Left kidney (tissue), 8 donors: ENCODE measurements at places on chromosomes 4 and X. TPM values are rescaled to one million over a fixed set of nuclear protein-coding genes. Genes with fewer than 3 reads are reported as not detected.
A peak's percentile ranks its signal among the peaks of the same experiment; 100 is the strongest.

Gene PAGE1
- polyA plus RNA-seq = not detected

Gene SCOC
- polyA plus RNA-seq = 140 TPM

Gene MAGEA11
- not detected for polyA plus RNA-seq

Gene FRMPD3
- 0.50 TPM for polyA plus RNA-seq

Gene STOX2
- 14.2 TPM for polyA plus RNA-seq

Gene SMIM10
- polyA plus RNA-seq = 10.5 TPM

Gene CFAP47
- 0.91 TPM for polyA plus RNA-seq

Gene ERCC6L
- 6.9 TPM for polyA plus RNA-seq

Gene RAB41
- polyA plus RNA-seq = 1.6 TPM

Gene TCEAL2
- polyA plus RNA-seq = 27.1 TPM

DNA sequence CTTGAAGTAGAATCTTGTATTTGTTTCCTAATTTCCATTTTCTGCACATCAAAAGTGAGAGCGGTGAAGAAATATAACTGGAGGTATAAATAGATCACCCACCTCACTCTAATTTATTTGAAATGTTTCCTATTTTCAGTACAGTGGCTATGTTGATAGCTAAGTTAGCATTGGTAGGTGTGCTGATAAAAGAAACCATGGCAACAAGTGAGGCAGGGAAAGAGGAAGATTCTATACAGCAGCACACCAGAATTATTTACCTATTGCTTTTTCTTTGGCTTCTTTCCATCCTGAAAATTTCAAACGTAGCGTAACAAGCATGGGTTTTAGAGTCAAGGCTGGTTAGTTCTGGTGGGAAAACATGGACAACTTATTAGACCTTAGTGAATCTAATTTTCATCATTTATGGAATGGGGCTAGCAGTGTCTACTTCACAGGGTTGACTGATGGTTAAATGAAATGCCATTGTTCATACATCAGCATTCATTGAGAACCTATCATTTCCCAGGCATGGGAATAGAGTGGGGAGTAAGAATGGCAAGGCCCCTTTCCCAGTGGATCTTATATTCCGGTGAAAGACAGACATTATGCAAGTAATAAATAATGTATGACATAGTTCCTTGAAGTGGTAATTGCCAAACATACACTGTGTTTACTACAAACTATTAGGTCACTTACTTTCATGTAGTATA, 30.6 kb upstream of the CTSO start:
- DNase-seq = no peak

GRCh38 chrX:123965712-123966111, 4.2 kb downstream of the STAG2 start:
- no peak for DNase-seq

DNA sequence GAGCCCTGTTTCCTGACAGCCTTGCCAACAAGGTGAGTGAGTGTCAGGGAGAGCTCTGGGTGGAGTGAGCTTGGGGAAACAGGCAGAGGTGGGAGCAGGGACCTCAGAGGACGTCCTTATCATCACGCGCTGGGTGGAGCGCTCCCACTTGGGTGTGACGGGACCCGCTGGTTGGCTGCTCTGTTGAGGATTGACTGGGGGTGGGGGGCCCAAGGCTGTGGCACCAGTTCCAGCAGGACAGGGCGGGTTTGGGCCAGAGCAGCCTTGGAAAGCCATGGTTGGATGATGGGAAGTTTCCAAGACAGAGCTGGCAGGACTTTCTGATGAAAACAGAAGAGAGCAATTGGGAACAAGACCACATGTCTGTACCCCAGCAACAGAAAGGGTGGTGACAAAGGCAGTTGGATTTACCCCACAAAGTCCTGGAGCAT, 3.0 kb upstream of the PCGF3 start:
- no peak for DNase-seq

- DNase-seq = no peak
These were observed 32.0 kb upstream of the MAN2B2 start for GRCh38 chr4:6542951-6543350.

DNA sequence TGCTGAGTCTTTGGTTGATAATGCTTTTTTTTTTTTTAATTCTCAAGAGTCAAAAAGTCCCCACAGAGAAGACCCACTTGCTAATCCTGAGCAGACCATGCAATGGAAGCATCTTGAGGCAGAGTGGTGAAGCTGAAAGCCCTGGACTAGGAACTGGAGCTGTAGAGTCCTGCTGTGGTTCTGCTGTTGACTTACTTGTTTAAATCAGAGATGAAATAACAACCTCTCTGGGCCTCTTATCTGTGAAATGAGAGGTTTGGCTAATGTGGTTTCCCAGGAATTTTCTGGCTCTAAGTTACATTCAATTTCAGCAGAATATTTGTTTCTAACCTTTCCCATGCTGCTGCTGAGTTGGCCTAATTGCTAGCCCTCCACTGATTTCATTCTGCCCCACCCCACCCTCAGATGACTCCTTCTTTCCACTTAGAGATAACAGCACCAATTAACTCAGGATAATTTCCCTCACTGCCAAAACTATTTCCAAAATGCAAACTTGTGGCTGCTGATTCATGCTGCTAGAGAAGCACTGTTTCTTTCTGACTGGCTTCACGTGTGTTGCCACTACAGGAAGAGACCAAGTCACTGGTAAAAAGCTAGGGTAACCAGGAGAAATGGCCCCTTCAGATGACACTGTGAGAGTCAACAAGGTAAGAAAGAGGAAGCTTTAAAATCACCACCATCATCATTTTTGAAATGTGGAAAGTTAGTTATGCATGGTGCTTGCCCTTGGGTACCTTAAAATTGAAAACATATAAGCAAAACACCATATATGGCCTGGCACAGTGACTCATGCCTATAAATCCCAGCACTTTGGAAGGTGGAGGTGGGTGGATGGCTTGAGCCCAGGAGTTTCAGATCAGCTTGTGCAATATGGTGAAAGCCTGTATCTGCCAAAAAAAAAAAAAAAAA, 326.4 kb downstream of the DCHS2 start:
- DNase-seq = no peak

DNA sequence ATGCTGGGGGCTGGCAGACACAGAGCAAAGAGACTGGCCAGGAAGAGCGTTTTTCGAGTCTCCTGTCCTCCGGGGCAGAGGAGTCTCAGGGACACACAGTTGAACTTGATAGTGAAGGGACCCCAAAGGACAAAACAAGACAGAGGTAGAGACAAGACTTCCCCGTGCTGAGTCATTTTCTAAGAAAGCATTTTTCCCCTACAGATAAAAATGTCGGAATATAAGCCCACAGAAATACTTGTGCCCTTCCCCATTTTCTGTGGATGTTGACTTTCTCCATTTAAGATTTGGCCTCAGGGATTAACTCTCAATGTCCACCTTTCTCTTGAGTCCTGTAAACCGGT, 523 bp upstream of the BTK start:
- no peak for DNase-seq

GRCh38 chr4:37989398-37990260, 29.4 kb downstream of the PTTG2 start:
- no peak for DNase-seq

DNA sequence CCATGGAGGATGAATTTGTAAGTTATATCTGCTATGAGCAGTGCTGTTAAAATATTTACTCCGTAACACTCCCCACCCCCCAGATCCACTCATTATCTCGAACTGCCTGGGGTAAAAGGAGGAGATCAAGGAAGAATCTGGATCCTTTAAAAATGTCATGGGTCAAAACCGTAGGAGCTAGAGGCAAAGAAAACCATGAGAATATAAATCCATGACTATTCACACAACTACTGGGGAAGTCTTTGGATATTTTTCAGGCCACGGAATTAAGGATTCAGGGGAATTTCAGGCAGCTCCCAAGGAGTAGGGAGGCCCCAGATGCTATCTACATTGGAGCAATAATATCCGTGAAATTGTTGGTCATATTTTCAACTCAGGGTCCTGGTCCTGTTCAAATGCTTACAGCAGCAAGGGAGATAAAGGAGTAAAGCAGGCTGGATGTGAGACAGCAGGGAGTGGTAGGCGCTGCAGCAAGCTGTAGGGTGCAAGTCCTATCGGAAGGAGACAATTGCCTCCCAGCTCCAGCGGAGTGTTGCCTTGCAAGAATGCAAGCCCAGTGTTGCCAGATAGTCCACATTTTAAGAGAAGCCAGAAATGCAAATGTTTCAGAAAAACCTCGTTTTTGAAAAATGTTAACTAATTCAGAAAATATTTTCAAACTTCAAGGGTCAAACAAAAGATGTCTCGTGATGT, 116.2 kb upstream of the KIT start:
- DNase-seq = no peak

DNA sequence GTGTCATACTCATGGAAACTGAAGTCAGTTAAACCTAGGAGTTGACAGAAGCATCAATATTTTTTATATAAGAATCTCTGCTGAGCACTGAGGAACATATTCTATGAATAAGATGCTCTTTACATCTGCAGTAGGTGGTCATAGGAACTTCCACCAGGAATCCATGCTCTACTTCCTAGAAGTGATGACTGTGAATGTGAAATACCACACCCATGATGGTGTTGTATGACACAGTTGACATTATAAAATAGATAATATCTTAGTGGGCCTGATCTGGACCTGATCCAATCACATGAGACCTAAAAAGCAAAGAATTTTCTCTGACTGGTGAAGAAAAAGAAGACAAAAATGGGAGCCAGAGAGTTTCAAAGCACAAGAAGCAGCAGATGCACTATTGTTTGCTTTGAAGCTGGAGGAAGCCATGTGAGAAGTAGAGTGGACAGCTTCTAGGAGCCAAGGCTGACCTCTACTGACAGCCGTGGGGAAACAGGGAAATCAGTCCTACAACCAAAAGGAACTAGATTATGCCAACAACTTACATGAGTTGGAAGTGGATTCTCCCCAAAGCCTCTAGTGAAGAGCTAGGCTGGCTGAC, 68.6 kb upstream of the HS3ST1 start:
- DNase-seq = no peak

DNA sequence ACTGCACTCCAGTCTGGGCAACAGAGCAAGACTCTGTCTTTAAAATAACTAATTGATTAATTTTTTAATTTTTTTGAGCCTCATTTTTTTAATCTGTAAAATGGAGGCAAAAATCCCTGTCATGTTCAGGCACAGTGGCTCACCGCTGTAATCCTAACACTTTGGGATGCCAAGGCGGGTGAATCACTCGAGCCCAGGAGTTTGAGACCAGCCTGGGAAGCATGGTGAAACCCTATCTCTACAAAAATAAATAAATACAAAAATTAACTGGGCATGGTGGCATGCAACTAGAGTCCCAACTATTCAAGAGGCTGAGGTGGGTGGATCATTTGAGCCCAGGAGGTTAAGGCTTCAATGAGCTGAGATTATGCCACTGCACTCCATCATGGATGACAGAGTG, 15.4 kb downstream of the AMTN start:
- DNase-seq = no peak

DNA sequence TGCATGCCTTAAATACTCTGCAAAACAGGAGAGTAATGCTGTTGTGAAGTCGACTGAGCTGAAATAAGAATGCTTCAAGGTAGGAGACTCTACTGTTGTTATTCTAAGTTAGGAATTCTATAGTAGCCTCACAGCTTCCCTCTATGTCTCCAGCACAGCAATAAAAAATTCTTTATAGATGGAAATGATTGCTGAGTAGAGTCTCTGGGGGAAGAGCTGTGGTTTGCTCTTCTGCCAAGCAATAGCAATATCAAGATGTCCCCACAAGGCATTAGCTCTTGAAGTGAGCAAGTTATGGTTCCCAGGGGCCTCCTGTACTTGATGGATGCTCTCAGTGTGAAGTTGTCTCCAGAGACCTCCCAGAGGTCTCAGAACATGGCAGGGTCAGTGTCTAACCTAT, 880.6 kb upstream of the FRG1 start:
- no peak for DNase-seq

DNA sequence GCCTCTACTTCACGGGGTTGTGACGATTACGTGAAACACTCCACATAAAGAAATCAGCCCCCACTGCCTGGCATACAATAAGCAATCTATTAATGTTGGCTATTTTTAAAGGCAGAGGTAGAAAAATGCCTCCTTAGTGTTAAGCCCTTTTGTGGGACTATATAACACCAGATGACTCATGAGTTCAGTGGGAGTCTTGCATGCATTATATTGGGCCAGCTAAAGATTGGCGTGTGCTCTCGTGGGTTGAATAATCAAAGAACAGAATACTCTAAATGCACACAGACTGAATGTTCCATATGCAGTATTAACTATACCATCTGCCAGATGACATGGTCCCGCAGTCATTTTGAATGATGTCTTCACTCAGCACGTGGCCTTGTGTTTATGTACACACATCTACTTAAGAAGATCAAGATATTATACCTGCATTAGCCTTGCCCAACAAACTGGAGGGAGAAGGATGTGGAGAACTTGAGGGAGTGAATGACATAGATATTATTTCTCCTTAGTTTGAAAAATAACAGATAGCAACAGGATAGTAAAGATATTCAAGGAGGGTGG, 85.0 kb upstream of the MYOZ2 start:
- DNase-seq = no peak

GRCh38 chr4:133377286-133377685, 228.2 kb downstream of the PCDH10 start:
- no peak for DNase-seq

DNA sequence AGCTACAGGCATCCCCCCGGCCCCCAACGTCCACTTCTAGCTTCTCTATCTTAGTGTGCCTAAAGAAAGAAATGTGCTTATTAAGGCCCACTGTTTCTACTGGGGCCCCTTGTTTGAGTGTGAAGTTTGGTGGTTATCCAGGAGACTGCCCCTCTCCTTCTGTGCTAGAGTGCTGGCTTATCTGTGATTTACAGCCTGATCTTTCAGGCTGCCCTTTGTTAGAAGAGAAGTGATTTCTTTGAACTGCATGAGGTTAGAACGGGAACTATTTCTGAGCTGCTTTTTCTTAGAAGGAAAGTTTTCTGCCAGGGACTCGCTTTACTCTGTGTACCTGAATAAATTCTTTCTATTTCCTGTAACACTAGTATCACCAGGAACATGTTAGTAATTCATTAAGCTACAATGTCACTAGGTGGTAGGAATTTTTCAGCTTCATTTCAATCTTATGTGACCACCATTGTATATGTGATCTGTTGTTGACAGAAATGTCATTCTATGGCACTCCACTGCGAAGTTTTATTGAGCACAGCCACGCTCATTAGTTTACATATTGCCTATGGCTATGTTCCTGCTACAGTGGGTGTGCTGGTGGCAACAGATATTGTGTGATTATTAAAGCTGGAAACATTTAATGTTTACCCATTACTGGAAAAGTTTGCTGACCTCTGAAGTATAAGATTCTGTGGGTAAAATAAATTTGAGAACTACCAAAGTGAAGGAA, 193.8 kb upstream of the CXorf51B start:
- DNase-seq = peak; percentile 32

- DNase-seq = no peak
These were observed 35.3 kb upstream of the GPR78 start for GRCh38 chr4:8544741-8545438.

- no peak for DNase-seq
These were observed 114.1 kb upstream of the STX18 start for GRCh38 chr4:4655901-4656300.
